AG04450 (cell line): ENCODE measurements at places on chromosomes 16 and 17.

- no peak for DNase-seq
Measured at GRCh38 chr17:29049541-29050145, 6.7 kb downstream of the PIPOX start.

DNA sequence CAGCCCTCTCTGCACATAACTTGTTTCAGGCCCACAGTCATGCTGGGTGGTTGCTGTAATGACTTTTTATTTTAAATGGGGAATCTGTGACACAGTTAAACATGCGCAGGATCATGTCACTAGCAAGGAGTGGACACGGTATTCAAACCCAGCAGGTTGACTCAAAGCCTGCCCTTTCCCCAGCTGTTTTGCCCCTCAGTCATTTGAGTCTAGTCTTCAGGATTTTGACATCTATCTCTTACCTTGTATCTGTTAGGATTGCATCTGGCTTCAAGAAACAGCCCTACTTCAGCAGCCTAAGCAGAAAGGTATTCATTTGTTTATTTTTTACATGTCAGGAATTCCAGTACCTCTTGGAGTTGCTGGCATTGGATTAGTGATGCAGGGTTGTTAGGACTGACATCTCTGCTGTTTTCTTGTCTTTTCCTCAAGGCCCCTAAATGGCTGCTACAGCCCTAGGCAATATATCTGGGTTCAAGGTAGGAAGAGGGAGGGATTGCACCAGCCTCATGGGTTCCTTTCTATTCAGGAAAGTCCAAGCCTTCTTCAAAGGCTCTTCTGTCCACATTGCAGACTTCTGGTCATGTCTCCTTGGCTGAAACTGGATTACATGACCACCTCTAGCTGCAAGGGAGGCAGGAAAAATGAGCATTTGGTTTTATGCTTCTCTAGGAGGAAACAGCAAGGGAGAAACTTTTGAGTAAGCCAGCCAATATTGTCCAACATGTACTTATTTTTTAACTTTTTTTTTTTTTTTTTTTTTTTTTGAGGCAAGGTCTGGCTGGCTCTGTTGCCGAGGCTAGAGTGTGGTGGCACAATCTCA lies 22.8 kb downstream of the ABCC1 start:
- DNase-seq = no peak

DNA sequence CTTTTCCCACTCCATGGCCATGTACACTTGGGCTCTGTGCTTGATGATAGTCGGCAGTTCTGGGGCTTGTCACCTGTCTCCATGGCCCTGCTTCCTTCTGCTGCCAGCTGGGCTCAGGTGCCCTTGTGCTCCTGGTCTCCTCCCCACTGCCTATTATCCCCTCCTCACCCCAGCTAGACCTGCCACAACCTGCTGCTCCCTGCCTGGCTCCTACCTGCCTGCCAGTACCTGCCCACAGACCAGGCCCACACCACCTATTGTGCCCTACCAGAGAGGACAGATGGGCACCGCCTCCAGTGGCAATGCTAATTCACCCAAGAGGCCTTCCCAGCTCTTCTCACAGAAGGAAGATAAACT lies 538 bp upstream of the RAPGEFL1 start:
- no peak for DNase-seq

DNA sequence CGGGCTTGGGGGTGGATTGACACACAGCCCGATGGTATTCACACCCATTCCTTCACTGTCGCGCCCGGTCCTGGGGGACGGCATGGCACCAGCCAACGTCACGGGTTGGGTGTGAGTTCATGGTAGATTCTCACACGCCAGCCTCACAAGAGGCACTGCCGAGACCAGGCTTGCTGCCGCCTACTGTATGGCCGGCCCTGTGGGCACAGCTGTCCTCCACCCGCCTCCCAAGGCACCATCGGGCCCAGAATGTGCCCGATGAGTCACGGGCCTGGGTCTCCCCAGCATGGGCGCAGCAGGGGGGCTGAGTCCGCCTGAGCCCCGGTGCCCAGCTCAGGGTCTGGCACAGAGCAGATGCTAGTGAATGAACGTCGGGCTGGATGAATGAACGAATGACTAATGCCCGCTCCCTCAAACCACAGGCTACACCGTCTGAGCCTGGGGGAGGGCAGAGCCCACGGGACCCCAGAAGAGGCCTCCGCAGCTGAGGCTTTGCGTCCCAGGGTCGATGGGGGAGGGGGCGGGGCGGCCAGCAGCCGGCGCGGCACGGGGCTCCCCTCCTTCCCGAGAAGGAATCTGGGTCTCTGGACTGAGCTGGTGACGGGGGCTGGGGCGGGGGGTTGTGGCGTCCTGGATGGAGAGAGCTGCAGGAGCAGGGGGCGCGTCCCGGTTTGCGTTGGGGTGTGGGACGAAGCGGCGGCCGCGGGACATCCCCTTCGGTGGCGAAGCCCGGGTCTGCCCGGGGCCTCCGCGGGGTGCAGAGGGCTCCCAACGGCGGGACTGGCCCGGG lies 829 bp downstream of the PITPNM3 start:
- no peak for DNase-seq

DNA sequence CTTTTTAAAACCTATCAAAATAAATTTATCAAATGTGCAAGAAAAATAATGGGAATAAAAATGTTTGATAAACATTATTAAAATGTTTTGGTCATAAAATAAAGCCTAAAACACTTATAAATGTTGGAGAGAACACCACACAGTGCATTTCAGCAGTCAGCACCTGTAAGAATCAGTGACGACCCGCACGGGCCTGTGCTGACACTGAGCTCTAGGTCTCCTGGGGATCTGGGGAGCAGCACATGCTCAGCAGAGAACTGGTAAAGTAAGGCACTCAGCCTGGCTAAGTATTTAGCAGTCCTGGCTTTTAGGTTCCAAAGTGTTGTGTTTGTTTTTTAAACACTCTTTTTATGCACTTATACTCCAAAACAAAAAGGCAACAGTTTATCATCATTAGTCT lies 46.9 kb downstream of the HELZ start:
- DNase-seq = no peak

DNA sequence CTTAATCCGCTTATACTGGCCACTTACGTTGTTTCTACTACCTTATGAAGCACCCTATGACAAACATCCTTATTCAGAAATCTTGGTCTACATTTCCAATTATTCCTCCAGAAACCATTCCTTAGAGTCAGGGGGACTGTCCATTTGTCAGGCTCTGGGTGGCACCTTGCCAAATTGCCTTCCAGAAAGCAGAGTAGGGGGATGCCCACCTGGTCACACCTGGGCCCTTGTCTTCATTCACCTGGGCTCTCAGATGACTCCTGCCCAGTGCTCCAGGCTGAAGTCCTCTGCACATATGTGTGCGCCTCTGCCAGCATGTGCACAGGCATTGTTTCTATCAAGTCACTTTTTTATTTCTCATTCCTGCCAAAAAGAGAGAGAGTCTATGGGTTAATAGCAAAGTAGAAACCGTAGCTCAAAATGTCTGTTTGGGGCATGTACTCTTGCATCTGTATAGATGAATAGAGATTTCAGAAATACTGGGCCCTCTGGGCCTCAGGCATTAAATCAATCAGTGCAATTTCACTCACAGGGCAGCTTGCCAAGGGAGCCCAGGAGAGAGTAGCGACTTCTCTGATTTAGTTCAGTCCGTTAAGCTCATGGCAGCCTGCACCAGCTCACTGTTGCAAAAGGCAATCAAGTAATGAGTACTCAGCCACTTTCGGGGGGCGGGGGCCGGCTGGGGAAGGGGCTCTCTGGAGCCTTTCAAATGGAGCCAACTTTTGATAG lies 104.7 kb downstream of the SOCS1 start:
- DNase-seq = no peak

- no peak for DNase-seq
Measured at GRCh38 chr16:1019231-1020090, 37.9 kb downstream of the SOX8 start.

- DNase-seq = no peak
Measured at GRCh38 chr16:85200471-85201278, 88.4 kb upstream of the CIBAR2 start.

DNA sequence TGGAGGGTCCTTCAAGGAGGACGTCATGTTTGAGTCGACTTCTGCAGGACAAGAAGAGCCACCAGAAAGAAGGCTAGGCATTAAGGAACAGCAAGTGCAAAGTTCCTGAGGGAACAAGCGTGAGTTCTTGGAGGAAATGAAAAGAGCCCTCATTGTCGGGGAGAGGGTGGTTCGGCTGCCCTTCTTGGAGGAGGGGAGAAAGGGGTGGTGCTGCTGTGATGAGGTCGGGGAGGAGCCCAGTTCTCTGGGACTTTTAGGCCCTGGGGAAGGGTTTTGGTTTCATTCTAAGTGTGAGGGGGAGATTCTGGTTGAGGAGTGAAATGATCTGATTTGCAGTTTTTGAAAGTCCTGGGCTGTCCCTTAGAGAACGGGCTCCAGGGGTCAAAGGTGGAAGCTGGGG lies 4.1 kb downstream of the BICDL2 start:
- no peak for DNase-seq

DNA sequence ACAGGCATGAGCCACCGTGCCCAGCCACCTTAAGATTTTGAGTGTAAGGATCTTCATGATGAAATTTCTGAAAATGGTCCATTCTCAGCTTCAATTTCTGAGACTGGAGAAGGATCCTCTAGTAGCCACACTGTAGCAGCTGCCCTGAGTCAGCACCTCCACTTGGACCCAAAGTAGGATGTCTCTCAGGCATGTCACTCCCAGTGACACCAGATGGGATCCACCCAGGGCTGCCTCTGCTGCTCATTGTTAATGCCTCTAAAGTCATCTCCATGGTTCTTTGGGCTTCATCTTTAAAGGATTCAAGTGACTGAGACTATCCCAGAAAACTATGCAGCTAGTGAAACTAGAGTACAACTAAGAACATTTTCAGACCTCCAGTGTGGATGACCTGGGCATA lies 7.9 kb downstream of the PLD6 start:
- no peak for DNase-seq

GRCh38 chr17:17508646-17509591 lies 12.7 kb upstream of the RASD1 start:
- DNase-seq = no peak

DNA sequence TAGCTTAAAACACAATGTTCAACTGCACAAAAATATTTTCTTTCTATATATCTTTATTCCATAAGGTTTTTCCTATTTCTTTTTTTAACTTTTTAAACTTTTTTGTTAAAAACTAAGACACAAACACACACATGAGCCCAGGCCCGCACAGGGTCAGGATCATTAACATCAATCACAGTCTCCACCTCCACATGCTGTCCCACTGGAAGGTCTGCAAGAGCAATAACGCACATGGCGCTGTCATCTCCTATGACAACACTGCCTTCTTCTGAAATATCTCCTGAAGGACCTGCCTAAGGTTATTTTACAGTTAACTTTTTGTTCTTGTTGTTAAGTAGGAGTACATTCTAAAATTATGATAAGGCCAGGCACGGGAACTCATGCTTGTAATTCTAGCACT lies 4.1 kb downstream of the CFAP20 start:
- no peak for DNase-seq

GRCh38 chr17:36650096-36650775 lies 48.9 kb downstream of the MRM1 start:
- no peak for DNase-seq

- no peak for DNase-seq
Measured at GRCh38 chr16:31362476-31363405, 7.8 kb downstream of the ITGAX start.

GRCh38 chr16:54812229-54812628 lies 118.4 kb upstream of the IRX5 start:
- DNase-seq = no peak

GRCh38 chr16:50666658-50667496 lies 14.2 kb downstream of the SNX20 start:
- DNase-seq = no peak

- no peak for DNase-seq
Measured at GRCh38 chr17:28476076-28476865, 2.8 kb downstream of the SLC13A2 start.

- no peak for DNase-seq
Measured at GRCh38 chr16:64144617-64145016, 977.2 kb downstream of the CDH11 start.
